NT2/D1 (cell line): ENCODE measurements at places on chromosomes 11 and 22.
A peak's percentile ranks its signal among the peaks of the same experiment; 100 is the strongest.

DNA sequence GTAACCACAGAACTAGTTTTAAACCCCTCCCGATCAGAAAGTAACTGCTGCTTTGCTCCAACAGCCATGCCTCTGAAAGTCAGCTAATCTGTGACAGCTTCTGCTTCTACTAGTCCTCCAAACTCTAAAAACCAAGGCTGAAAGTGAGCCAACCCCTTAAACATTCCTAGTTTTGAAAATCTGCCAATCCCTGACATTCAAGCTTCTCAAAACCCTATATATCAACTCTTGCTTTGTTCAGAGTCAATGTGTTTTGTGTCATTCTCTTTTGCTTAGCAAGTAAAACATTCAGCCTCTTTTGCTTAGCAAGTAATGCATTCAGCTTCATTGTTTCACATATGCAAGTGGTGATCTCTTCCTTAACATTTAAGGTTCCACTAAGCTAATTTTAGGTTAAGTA, 56.9 kb downstream of the ATG16L2 start:
- no peak for DNase-seq

DNA sequence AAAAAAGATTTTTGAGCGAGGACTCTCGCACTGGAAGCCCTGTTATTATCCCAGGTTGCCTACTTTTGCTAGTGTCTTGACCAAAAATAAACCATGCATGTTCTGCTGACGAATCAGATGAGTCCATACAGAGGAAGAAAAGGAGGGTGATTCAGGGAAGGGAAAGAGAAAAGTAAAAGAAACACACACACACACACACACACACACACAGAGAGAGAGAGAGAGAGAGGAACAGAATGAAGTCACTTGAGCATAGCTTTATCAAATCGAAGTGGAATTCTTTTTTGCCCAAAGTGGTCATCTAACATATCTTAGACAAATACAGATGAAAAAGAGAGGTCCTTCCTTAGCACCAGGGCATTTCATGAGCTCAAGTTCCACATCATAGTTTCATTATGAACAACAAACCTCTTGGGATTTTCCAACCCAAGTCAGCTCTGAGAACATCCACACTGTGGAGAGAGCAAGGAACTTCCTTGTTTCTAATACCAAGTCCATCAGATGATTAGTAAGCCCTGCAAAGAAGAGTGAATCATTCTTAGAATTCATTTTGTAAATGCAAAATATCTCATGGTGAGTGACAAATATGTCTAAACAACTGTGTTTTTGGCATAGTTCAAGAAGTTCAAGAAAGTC, 7.7 kb upstream of the MMP12 start:
- DNase-seq = no peak

DNA sequence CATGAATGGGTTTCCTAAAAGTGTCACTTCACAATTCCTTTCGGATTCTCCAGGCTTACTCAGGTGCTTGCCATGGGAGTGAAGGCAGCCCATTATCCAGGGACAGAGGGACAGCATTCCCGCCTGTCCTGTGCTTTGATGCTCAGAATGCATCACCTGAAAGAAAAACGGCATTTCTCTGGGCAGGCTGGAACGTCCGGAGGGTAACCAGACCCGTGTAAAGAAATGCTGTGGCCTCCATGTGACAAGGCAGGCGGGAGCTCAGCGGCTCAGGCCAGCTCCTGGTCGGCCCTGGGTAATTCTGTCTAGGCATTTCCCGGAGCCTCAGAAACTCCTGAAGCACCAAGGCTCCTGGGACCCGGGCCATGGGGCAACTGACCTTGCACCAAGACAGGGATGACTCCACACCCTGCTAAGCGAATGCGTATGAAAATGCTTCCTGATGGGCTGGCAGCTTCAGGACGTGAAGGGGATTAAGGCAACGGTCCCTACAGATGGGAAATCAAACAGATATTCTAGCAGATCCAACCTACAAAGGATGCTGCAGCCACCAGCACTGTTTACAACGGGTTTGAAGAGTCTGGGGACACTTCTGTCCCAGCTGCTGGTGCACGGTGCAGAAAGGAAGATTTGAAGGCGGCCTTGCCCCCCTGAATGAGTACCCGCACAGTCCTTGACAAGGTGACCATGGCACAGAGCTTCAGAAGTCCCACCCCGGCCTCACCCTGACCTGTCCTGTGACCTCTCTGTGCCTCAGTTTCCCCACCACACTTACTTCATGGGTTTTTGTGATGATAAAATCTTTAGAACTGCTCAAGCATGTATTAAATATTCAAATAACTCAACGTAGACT, 13.6 kb upstream of the FGF3 start:
- no peak for DNase-seq

DNA sequence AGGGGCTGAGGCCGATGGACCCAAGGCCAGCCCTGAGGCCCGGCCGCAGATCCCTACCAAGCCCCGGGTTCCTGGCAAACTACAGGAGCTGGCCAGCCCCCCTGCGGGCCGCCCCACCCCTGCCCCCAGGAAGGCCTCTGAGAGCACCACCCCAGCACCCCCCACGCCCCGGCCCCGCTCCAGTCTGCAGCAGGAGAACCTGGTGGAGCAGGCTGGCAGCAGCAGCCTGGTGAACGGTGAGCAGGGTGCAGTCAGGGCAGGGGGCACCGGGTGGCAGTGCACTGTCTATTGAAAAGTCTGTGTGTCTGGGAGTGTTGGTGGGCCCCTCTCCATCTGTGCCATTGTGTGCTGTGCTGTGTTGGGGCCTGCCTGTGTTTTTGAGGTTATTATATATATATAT, 16.1 kb downstream of the MICALL1 start:
- DNase-seq = no peak

DNA sequence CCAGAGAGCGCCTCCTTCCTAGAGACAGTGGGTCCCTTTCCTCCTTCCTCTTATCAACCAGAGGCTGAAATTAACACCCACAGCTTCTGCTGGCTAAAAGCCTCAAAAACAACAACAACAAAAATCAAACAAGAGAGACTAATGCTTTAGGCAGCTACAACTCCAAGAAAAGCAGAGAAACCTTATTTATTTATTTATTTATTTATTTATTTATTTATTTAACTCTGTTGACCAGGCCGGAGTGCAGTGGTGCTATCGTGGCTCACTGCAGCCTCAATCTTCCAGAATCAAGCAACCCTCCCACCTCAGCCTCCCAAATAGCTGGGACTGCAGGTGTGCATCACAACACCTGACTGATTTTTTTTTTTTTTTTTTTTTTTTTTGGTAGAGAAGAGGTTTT, 2.6 kb upstream of the B3GNT6 start:
- no peak for DNase-seq

DNA sequence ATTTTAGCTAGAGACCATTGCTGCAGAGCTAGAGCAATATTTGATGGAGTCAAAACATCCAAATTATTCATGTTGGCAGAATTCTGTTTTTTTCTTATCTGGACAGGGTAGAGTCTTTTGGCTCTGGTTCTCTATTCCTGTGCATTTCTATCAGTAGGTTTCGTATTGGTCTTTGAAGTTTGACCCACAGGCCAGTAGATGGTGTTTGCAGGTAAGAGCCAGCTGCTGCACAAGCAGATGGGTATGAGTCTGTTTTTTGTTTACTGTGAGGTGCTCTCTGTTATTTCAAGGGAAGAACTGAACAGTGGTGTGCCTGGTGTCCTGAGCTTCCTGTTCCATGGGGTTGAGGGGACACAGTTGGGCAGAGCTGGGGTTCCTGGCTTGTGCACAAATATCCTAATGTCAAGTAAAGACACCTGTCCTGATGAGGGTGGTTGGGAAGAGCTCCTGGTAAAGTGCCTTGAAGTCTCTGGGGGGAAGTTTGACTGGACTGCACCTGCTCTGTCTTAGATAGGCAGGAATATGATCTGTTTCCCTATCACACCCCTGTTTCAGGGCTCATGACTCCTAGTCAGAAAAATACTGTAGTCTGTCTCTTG, 34.0 kb upstream of the SLC22A25 start:
- no peak for DNase-seq

GRCh38 chr11:65459552-65459951, 37.0 kb downstream of the NEAT1 start:
- DNase-seq = peak; percentile 59

DNA sequence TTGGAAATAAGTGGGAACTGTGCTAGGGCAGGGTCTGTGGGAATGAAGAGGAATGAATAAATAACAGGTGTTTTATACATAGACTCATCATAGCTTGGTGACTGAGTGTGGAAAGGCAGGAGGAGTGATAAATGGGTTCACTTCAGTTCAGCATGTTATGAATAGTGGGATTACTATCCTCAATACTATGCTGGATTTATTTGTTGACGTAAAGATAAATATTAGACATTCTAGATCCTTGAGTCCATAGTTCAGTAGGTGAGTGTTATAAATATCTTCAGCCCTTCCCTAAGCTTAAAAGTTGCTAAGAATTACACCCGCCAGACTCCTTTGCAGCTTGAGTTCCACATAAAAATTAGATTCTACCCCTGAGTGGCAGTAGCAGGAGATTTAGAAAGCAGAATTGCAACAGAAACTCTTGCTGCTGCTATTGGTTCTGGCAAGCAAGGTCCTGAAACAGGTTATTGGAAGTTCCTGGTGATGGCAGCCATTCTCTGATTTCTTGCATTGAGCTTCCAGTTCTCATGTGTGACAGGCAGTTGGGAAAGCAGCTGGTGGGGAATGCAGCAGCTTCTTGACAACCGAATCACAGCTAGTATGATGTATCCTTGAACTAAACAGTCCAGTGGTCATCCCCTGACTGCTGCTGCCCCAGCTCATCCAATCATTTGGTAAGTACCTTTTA, 1558.9 kb downstream of the FAM181B start:
- DNase-seq = no peak

- DNase-seq = no peak
These were observed 12.1 kb downstream of the DCUN1D5 start for GRCh38 chr11:103079833-103080232.

- no peak for DNase-seq
These were observed 10.4 kb downstream of the ATXN10 start for GRCh38 chr22:45682064-45682463.

DNA sequence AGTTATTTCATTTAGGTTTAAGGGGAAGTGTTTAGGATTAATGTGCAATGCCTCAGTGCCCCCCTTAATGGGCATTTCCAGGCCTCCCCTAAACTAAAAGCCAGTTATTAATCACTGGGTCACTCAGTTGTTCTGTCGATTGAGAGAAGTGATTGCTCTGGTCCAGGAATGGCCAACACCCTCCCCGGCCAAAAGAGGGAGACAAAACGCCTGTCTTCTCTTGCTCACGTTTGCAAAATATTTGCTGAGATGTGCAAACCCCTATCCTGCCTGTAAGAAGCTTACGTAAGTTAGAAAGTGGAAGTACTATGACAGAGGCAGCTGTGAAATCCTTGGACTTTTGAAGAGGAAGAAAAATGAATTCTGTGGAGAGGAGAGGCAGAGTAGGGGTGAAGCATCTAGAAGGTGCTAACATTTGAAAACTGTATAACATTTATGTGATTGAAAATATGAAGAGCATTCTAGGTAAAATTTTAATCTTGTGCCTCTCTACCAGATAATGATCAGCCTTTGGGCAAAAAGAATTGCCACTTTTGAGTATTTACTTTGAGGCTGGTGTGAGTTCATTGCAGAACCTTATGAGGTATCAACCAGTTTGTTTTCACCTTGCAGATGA, 37.7 kb downstream of the NTM start:
- peak; percentile 3 for DNase-seq

DNA sequence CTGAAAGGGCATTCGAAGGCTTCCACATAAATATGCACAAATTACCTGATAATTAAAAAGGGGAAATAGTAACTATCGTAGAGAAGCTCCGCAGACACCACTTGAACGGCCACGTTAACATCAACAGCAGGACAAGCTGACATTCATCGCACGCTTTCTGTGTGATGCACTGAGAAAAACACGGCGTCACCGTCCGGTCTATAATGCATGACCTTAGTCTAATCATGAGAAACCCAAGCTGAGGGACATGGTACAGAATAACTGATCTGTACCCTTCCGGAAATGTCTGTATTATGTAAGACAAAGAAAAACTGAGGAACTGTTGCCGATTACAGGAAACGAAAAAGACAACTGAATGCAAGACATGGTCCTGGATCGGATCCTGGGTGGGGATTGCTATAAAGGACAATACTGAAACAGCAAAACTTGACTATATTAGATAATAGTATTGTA, 678 bp upstream of the RANGAP1 start:
- no peak for DNase-seq

DNA sequence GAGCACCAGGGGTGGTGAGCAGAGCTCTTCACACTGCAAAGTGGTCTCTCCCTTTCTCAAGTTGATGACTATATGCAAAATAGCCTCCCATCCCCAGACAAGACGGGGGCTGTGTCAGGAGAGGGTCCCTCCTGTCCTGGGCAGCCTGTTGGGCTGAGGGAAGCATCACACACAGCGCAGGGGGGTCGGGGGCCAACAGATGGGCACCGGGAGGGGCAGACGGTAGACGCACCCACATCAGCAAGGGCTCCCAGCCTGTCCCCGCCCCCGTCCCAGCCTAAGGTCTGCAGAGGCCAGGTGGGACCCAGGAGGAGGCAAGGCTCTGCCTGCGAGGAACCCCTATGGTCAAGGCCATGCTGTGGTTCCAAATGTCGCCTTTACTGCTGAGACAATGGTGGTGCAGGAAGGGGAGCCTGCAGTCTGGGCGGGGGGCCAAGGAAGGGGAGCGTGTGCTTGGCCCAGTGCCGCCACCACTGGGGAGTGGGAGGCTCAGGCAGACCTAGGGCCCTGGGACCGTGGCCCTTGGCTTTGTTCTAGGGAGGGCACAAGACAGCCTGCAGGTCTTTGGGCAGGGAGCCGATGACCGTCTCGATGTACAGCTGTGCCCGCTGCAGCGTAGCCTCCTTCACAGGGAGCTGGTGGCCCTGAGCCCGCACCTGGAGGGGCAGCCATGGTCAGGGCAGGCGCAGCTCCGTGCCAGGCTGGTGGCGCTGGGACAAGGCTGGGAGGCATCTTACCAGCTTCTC, 4.3 kb upstream of the PLXNB2 start:
- DNase-seq = no peak

- no peak for DNase-seq
These were observed 13.5 kb downstream of the SGSM3 start for GRCh38 chr22:40383905-40384304.

GRCh38 chr11:20127671-20128527, 32.4 kb downstream of the DBX1 start:
- peak; percentile 64 for DNase-seq
